ENCODE measurements at places on chromosomes 16 and 17.

GRCh38 chr17:21542991-21543390 is 149.3 kb upstream of the KCNJ18 start:
- no peak for DNase-seq

GRCh38 chr16:4678596-4678995 is 14.8 kb upstream of the NUDT16L1 start:
- no peak for DNase-seq

DNA sequence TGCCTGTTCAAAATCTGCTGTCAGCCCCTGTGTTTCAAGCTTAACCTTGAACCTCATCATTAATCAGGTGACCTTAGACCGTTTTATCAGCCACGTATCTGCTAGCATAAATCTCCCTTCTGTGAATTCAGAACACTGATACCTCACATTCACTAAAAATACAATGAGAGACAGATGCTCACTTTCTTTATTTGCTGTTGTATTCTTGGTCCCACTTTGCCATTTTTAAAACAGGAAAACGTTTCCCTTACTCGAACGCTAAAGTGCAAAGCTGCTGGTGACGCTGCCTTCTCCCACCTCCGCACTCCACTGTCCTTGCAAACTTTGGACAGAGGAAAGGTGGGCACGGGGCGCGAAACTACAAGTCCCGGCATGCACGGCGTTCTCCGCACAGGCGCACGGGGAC is 220 bp upstream of the ARHGAP44 start:
- no peak for DNase-seq

GRCh38 chr16:1427473-1428461 is 3.1 kb upstream of the PERCC1 start:
- no peak for DNase-seq

GRCh38 chr16:22183901-22184614 is 21.8 kb downstream of the SDR42E2 start:
- no peak for DNase-seq

DNA sequence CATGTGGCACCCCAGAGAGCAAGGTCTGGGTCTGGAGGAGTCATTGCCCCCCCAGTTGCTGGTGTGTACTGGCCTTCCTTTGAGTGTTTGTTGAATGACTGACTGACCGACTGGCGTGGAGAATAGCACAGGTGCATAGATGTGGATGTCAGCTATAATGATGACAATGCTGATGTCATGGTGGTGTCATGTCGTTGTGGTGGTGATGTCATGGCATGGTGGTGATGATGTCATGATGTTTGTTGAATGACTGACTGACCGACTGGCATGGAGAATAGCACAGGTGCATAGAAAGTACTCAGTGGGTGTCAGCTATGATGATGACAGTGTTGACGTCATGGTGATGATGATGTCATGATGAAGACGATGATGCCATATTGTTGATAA is 22.1 kb downstream of the TMEM114 start:
- no peak for DNase-seq

GRCh38 chr17:31274252-31274651 is 22.8 kb downstream of the OMG start:
- no peak for DNase-seq

DNA sequence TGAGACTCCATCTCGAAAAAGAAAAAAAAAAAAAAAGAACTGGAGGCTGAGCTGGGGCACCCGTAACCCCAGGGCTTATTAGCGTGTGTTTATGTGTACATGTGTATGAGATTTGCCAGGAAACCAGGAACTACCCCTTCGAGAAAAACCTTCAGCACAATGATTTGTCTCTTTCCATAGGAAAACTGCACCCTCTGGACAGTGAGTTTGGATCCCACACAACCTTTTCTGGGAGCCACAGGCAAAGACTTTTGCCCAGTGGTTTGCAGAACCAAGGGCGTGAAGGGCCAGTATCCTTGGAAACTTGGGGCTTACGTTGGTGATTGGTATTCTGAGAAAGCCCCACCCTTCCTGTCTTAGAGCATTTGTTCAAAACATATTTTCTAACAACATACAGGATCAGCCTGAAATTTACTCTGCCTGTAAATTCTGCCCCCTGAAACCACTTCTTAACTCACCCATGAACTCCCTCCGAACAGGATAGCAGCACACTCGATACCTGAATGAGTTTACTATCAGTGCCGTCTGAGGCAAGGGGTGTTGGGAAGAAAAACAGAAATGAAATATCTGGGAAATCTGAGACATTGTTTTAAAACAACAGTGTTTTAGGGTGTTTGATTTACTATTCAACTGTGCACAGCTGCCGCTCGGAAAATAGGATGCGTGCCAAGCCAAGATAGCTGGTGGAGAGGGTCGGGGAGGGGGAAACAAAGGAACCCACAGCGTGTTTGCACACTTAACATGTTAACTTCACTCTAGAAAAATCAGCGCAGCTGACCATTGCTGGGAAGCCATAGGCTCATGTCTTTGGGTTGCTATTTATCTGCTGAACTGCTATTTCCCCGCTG is 40.2 kb upstream of the MAF start:
- DNase-seq, result no peak

GRCh38 chr16:46648656-46649055 is 27.5 kb upstream of the SHCBP1 start:
- no peak for DNase-seq

GRCh38 chr17:40522961-40523310 is 21.5 kb upstream of the TNS4 start:
- no peak for DNase-seq

GRCh38 chr17:72255481-72255880 is 134.7 kb downstream of the SOX9 start:
- no peak for DNase-seq

All from KG1 (cell line).